ENCODE measurements at places on chromosomes 5 and 9. TPM values are rescaled to one million over a fixed set of nuclear protein-coding genes. Genes with fewer than 3 reads are reported as not detected.
A peak's percentile ranks its signal among the peaks of the same experiment; 100 is the strongest.

DNA sequence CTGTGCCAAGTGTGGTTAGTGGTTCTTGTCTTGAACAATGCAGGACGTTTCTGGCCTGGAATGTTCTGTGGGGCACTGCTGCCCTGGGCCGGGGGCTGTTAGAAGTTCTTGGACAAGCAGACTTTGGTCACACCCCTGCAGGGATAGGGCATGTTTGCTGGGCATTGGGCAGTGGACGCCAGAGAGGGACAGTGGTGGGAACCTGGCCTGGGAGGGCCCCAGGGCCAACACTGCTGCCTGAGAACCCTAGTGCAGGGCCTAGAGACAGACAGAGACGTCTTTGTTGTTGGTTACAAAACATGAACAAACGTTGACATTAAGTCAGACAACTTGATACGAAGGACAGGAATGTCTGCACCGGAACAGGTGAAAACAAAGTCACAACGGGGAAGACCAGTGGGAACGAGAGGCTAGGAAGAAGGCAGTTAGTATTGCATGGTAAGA, 57.0 kb downstream of the WNK2 start:
- no peak for DNase-seq

- DNase-seq = no peak
Measured at GRCh38 chr5:10567781-10568321, 4.0 kb downstream of the ANKRD33B start.

GRCh38 chr5:168156170-168156569, 135.3 kb upstream of the WWC1 start:
- DNase-seq = no peak

GRCh38 chr9:80320480-80320879, 748.7 kb downstream of the TLE4 start:
- peak; percentile 45 for DNase-seq

The FGFR4 gene
- polyA plus RNA-seq = 122 TPM

The CTXN3 gene
- 1.2 TPM for polyA plus RNA-seq

The MORN5 gene
- not detected for polyA plus RNA-seq

DNA sequence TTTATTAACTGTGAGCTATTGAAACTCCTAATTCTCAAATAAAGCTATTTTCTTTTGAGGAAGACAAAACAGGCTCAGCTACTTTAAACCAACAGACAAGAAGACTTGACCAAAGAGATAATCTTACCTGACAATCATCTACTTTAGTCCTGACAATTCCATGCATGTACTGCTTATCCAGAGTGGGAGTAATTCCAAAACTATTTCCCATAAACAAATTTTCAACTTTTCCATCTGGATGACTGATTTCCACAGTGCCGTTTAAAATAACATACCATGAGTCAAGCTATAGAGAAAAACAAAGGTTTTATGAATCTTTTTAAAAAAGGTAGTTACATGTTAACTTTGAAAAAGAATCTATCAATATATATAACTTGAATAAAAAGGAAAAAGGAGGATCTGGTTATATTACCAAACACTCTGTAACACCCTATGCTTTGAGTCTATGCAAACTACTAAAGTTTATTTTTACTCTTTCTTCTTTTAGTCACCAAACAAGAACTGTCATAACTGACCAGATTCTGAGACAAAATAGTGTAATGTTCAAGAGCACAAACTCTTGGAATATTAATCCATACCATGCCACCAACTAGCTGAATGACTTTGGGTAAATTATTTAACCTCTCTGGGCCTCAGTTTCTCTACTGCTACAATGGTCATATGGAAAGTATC, 129.7 kb downstream of the RAPGEF6 start:
- DNase-seq = no peak

- DNase-seq = no peak
Measured at GRCh38 chr5:73747696-73748380, 121.8 kb downstream of the ARHGEF28 start.

DNA sequence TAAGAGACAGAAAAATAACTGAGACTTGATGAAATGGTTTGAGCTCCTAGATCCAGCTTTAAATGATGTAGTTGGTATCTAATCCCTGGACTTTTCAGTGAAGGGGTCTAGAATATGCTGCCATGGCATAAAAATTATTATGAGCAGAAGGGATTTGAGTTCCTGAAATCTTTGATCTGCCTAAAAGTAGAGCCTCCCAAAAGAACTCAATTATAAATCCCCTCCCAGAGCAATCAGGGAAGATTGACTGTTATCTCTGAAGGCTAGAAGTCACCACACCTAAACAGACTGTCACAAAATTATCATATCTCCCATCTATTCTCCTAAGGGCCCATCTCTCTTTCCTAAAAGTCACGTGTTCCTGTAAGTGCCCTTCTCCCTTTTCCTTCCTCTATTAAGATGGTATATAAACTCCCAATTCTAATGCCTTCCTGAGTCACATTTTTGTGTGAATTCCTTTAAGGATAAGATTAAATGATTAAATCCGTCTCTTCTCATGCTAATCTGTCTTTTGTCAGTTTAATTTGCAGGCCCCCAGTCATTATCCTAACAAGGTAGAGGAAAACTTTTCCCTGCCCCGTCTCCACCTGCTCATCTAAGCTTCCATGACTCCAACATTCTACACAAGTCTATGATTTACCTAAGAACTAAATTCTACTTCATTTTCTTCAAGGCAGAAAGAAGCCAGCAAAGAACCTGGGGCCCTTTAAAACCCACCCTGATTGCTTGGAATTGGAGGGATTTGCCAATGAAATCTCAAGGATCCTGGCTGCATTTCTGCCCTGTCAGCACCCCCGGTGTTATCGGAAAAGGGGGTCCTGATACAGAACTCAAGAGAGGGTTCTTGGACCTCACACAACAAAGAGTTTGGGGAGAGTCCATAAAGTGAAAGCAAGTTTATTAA, 47.1 kb upstream of the PWWP2A start:
- DNase-seq = no peak

The KCNIP1 gene
- 3.3 TPM for polyA plus RNA-seq

- DNase-seq = no peak
Measured at GRCh38 chr5:104080646-104081175, 518.1 kb upstream of the NUDT12 start.

The SPINK7 gene
- not detected for polyA plus RNA-seq

- no peak for DNase-seq
Measured at GRCh38 chr5:14676320-14676719, 11.8 kb downstream of the OTULIN start.

The DPH7 gene
- polyA plus RNA-seq = 34.6 TPM

The PTPRD gene
- polyA plus RNA-seq = 78.1 TPM

GRCh38 chr5:129245489-129245888, 150.9 kb downstream of the ISOC1 start:
- peak; percentile 42 for DNase-seq

The C9orf50 gene
- not detected for polyA plus RNA-seq

- no peak for DNase-seq
Measured at GRCh38 chr5:42876375-42876844, 64.7 kb upstream of the SELENOP start.

The TLR4 gene
- polyA plus RNA-seq = 6.3 TPM

- DNase-seq = no peak
Measured at GRCh38 chr5:24598956-24599355, 45.8 kb downstream of the CDH10 start.

The SLC34A3 gene
- polyA plus RNA-seq = 0.50 TPM

DNA sequence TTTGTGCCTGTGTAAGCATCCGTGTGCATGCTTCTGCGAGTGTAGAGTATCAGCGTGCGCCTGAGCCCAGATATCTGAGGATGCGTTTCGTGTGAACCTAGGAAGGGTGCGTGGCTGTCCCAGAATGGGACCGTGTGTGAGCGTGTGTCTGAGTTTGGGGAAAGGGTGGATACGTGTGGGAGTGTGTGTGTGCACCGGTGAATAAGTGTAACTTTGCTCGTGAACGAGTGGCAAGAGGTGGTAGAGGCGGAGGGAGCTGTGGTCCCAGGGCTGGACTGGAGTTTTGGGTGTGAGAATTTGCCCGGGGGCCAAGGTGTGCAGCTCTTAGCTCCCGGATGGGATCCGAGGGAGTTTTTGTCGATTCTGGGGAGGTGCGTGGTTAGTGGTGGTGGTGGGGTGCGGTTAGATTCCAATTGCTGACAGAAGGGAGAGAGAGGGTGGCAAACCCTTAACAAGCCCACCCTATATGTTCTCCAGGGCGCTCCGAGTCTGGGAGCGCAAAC, 686 bp upstream of the COL27A1 start:
- no peak for DNase-seq

GRCh38 chr9:117488659-117489058, 73.8 kb upstream of the ASTN2 start:
- DNase-seq = no peak

- DNase-seq = no peak
Measured at GRCh38 chr9:136376457-136376856, 3.0 kb upstream of the CARD9 start.

The ADRB2 gene
- 2.1 TPM for polyA plus RNA-seq

Measured in muscle of back (tissue), 13 donors.